ENCODE measurements at places on chromosomes 7 and 10.

GRCh38 chr7:141072548-141073172 is 1.2 kb upstream of the TMEM178B start:
- no peak for DNase-seq

GRCh38 chr10:5047912-5048628 is 44.4 kb upstream of the AKR1C2 start:
- DNase-seq: no peak

DNA sequence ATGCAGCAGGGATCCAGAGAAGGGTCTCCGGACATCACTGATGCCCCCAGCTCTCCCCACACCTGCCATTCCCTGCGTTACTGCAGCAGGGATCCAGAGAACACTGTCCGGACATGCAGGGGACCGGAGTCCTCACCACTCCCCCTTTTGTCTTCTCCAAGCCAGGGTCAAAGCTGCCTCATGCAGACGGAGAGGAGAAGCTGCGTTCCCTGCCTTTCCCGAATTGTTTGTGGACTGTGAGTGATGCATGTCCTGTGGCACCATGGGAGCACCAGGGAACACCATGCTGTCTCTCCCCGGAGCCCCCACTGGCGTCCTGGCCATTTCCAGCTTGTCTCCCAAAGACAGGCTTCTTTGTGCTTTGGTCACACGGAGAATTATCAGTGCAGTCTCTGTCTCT is 599.7 kb downstream of the PTPRN2 start:
- no peak for DNase-seq

GRCh38 chr7:516606-517456 is 2.8 kb downstream of the PDGFA start:
- DNase-seq: no peak

- DNase-seq: no peak
These were observed 852 bp upstream of the PRKAR1B start for GRCh38 chr7:727806-728460.

All from stimulated activated CD8-positive, alpha-beta memory T cell treated with anti-CD3 and anti-CD28 coated beads, Interleukin-7, amount 100 ng/mL, for 1 hour (primary cell).